ENCODE measurements at places on chromosomes 6 and 20.

GRCh38 chr6:40343877-40344565 is 243.1 kb downstream of the LRFN2 start:
- DNase-seq: peak; percentile 97

DNA sequence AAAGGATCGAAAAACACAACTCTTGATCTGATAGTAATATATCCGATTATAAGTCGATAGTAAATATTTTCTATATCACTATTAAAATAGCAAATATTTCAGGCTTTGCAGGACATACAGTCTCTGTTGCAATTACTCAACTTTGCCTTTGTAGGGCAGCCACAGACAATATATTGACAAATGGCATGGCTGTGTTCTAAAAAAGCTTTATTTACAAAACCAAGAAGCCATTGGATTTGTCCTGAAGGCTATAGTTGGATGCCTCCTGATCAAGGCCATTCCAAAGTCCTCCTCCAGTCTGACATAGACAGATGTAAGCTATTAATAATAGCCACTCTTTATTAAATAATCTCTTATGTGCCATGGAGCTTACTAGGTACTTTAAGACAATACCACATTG is 5.9 kb downstream of the OCSTAMP start:
- DNase-seq: no peak

DNA sequence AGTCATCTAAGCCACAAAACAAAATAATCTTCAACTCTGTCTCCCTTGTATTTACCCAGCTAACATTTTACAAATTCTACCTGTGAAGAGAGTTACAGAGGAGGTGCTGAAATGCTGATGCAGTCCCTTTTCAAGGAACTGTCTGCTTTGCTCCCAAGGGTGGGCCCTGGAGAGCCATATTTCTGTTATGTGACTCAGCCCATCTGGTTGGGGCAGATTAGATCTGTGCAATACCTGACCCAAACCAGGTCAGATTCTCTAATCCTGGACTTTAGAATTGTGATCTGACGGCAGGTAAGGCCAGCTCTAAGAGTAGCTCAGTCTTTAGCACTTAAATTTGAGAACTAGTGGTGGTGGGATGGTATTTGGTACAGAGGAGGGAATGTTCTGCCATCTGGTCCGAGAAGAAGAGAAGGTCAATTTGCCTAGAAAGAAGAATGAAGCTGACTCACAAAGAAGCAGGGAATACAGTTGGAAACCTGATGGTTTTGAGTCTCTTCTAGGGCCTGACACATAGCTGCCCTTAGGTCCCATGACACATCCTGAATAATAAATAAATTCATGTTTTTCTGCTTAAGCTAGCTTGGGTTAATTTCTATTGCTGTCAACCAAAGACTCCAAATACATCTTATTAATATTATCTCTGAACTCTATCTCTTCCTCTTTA is 8.1 kb downstream of the ZNF311 start:
- peak; percentile 64 for DNase-seq

- DNase-seq: peak; percentile 2
Measured at GRCh38 chr6:43948527-43949485, 178.4 kb downstream of the MRPL14 start.

GRCh38 chr6:150622941-150623874 is 23.5 kb downstream of the PLEKHG1 start:
- no peak for DNase-seq

DNA sequence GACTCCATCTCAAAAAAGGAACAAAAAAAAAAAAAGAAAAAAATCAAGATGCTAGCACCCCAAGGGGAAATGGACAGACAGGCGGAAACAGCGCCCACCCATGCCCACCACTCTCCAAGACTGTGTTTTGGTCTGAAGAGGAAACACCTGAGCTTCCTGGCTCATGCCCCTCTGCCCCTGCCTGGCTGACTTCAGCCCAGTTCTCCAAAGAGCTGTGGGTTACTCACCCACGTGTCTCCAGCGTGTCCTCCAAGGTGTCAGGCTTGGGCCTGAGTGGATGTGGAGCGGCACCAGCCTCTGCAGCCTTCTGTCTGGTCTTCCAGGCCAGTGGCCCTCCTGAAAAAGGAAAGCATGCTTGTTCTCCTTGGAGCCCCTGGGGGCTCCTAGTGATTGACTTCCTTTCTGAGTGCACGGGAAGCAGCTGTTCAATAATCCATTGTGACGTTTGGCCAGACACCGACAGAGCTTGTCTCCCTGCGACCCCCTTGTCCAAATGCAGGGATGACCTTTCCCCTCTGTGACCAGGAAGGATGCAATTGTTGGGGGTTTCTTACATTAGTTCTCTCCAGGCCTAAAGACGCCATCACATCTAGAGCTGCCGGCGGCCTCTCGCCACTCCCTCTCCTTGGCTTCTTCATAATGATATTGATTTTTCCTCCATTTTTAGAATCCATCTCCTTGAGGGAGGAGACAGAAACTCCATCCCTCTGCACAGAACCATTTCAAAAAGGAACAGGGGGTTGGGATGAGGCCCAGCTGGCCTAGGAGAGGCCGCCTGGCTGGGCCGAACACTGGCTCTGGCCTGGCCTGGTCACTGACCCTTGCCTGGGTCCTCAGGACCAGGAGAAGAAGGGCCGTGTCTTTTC is 58.4 kb downstream of the ADNP start:
- DNase-seq: no peak

GRCh38 chr20:22226849-22227700 is 357.3 kb downstream of the FOXA2 start:
- no peak for DNase-seq

- no peak for DNase-seq
Measured at GRCh38 chr6:106300944-106301343, 24.6 kb downstream of the ATG5 start.

- peak; percentile 98 for DNase-seq
Measured at GRCh38 chr6:28124350-28124970, at the start of gene ZSCAN16. ZSCAN16 (plus strand) TSS chr6:28124609; CDS start chr6:28125444, 835 bp downstream.

DNA sequence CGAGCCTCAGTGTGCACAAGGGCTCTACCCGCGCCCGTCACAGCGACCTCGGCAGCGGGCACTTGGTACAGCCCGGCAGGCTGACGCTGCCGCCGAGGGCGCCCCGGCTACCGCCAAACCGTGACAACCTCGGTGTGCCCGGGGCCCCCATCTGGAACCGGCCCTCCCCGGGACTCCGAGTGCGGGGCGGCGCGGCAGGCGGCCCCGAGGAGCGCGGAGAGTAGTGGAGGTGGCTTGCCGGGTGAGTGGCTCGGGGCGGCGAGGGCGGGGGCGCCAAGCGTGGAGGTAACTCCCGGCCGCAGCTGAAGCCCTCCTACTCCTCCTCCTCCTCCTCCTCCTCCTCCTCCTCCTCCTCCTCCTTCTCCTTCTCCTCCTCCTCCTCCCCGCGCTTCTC is at the start of gene ISM1:
Gene ISM1 (plus strand): TSS at position 371 of the 394 bp plus-strand sequence. CDS start 503 bp downstream, outside the sequence.
- DNase-seq: no peak

DNA sequence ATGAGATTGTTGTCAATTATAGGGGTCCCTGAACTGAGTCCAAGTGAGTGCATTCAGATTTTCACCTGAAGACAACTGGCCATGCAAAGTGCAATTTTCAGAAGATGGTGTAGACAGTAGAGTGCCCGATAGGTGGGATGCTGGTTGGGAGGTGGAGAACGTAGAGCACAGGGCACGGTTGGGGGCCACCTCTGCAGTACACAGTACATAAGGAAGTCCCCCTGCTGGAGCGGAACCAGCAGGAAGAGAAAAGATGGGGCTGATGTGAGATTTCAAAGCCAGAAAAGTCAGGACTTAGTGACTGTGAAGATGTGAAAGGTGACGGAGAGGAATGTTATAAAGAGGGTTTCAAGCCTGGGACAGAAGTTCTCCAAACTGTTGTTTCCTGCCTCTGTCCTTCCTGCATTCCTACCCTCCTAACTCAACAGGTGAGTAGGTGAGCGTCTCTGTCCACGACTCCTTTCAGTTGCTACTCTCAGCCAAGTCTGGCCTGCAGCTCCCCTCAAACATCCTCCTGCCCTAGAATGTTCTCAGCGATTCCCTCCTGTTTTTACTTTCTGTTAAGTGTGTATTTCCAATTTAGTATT is 330.8 kb downstream of the PRL start:
- no peak for DNase-seq

- no peak for DNase-seq
Measured at GRCh38 chr20:5991623-5992441, 41.4 kb downstream of the MCM8 start.

- DNase-seq: no peak
Measured at GRCh38 chr20:58243653-58244410, 15.4 kb upstream of the ANKRD60 start.

DNA sequence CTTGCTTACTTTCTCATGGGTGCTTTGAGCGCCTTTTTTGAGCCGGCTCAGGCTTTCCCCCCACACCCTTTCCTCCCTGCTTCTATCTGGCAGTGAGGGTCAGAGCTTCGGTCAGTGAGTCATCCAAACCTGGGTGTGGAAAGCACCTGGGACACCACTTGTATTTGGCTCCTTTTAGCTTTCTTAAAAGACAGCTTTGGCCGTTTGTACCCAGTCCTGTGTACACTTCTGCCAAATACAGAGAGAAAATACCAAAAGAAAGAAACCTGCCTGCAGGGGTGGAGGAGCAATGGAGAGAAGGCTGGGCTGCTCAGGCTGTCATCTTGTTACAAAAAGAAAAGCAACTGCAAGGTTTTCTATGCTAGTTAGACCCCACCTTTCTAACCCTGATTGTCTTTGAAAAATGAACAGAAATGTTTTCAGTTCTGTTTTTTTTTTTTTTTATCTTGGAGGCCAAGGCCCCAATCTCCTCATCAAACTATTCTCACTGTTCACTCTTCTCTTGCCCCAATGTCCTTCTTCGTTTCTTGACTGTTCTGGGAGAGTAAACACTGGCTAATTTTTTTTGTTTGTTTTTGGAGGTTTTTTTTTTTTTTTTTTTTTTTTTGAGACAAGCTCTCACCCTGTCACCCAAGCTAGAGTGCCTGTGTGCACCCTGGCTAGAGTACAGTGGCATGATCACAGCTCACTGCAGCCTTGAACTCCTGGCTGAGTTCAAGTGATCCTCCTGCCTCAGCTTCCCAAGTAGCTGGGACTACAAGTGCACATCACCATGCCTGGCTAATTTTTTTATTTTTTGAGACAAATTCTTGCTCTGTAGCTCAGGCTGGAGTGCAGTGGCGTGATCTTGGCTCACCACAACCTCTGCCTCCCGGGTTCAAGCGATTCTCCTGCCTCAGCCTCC is 76.4 kb downstream of the SSR1 start:
- no peak for DNase-seq

GRCh38 chr20:61734733-61735502 is 330.8 kb downstream of the TAF4 start:
- DNase-seq: no peak

GRCh38 chr6:130932438-130932837 is 105.2 kb downstream of the SMLR1 start:
- DNase-seq: no peak

DNA sequence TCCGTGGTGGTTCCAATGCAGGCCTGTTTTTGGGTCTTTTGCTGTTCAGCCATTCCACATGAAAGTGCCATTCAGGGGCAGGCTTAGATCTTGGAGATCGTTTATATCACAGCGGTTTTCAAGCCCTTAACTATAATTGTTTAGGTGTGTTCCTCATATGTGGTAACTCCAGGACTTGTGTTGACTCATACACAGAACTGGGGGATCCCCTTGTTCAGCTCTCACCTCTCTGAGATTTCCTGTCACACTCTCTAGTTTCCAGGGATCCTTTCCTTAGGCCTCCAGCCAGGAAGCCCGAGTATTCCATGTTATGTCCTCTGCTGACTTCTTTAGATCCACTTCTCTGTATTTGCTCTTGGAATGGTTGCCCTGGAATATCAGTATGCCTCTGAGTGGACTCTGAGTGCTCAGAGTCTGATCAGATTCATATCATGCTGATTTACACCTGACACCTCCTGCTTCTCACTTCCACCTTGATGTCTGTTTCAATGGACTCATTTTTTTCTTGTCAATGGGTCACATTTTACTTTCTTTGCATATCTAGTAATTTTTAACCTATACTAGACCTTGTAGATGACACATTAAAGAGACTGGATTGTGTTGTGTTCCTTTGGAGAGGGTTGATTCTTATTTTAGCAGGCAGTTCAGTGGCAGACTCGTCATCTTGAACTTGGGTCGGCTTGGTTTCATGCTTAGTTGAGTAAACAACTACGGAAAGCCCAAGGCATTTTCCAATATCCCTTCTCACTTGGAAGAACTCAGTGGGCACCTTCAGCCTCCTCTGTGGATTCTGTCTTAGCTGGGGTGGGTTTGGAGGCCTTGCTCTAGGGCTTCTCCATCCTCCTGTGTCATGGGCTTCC is 13.1 kb downstream of the NTSR1 start:
- DNase-seq: no peak

- DNase-seq: peak; percentile 36
Measured at GRCh38 chr6:79605968-79606764, 25.0 kb upstream of the SH3BGRL2 start.

GRCh38 chr6:79506251-79506650 is 31.0 kb downstream of the LCA5 start:
- no peak for DNase-seq

- no peak for DNase-seq
Measured at GRCh38 chr6:107730683-107731314, 93.3 kb downstream of the SCML4 start.

- DNase-seq: no peak
Measured at GRCh38 chr20:5078399-5078958, 41.3 kb downstream of the PCNA start.

DNA sequence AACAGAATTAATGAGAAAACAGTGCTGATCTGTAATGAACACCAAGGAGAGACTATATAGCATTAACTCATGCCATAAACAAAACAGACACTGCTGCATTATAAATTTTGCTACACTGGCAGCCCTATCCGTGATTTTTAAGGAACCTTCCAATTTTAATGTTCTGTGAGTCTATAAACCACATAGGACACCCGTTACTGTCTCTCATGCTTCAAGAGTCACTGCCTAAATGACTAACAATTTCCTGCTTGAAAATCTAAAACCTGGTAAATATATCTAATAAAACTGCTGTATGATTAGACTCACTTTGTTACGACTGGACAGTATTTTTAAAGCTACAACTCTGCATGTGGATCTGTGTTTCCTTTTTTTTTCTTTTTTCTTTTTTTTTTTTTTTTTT is 8.7 kb downstream of the CHD6 start:
- no peak for DNase-seq

- no peak for DNase-seq
Measured at GRCh38 chr20:16209357-16209756, 363.9 kb downstream of the KIF16B start.

- DNase-seq: no peak
Measured at GRCh38 chr6:31884528-31885035, 5.8 kb upstream of the SLC44A4 start.

GRCh38 chr6:166253778-166254204 is 54.4 kb downstream of the PRR18 start:
- DNase-seq: no peak

GRCh38 chr6:167407239-167408064 is 82.6 kb downstream of the TTLL2 start:
- no peak for DNase-seq
